Stimulated activated CD4-positive, alpha-beta T cell treated with anti-CD3 and anti-CD28 coated beads, Interleukin-1b, Interleukin-23, amount 100 ng/mL, for 1 hour (primary cell): ENCODE measurements at places on chromosomes 16 and 17.

DNA sequence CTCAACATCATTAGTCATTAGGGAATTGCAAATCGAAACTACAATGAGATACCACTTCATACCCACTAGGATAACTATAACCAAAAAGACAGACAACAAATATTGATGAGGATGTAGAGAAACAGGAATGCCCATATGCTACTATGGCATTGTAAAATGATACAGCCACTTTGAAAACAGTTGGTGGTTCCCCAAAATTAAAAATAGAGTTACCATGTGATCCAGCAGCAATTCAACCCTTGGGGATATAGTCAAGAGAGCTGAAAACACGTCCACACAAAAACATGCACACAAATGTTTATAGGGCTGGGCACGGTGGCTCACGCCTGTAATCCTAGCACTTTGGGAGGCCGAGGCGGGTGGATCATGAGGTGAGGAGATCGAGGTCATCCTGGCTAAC, 10.0 kb upstream of the PECAM1 start:
- DNase-seq: no peak

- DNase-seq: no peak
These were observed 13.0 kb downstream of the RARA start for GRCh38 chr17:40321961-40322357.

DNA sequence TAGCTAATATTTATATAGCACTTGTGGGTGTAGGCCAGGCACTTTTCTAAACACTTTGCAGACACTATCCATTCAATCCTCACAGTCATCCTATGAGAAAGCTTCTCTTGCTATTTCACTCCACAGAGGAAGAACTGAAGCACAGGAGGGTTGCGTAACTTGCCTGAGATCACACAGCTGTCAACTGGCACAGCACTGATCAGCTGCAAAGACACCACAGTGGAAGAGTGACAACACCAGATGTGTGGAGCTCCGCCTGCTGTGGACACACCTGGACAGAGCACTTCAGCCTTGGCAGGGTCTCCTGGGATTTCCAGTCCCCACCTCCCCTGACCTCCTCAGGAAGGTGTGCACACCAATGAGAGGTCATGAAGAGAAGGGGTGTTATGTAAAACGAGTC, 13.3 kb upstream of the CNEP1R1 start:
- DNase-seq: no peak

GRCh38 chr16:50862818-50863643, 121.1 kb downstream of the CYLD start:
- no peak for DNase-seq

- no peak for DNase-seq
These were observed 58.3 kb downstream of the SIAH1 start for GRCh38 chr16:48326915-48327314.

DNA sequence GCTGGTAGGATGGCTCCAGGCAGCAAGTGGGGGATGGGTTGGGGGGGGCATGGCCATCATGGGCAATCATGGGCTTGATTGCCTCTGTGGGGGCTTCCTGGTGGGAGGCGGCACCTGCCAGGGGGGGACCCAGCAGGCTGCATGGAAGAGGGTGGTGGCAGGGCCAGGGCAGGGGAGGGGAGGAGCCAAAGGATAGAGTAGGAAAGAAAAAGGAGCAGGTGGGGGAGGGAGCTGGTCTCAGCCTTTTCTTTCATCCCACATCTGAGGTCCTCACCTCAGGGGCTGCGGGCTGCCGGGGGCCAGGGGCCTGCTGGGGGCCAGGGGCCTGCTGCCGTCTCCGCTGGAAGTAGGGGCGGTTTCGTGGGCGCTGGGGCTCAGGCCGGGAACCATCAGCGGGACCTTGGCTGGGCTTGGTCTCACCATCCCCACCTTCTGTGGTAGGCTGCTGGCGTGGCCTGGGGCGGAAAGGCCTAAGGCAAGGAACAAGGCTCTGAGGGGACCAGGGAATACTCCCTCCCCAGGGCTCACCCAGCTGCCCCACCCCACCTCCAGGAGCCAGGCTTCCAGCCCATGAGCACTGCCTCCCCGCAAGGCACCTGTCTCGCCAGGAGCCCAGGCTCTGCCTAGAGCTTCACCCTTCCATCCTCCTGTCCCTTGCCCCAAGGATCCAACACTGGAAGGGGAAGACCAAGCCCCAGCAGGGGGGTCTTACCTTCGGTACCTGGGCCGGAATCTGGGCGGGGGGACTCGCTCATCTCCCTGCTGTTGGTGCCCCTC, 5.0 kb downstream of the YBX2 start:
- DNase-seq: no peak
